ENCODE measurements at places on chromosomes 16 and 17.
A peak's percentile ranks its signal among the peaks of the same experiment; 100 is the strongest.

GRCh38 chr17:81701288-81702071, 1.7 kb upstream of the MRPL12 start:
- DNase-seq = no peak

GRCh38 chr16:15552507-15552906, 90.4 kb downstream of the MARF1 start:
- no peak for DNase-seq

DNA sequence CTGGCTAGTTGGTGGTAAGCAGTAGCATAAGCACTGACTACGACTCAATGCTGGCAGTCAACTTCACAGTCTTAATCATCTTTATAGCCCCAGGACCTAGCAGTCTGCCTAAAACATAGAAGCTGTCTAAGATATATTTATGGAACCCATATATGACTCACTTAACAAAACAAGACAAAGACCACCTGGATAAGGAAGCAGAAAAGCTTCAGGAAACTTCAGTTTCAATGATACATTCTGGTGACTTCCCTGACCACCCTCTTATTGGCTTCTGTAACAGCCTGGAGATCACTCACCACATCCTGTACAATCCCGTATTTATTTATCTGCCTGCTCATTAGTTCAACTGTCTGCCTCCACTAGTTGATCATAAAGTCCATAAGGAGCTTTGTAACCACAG, 95.5 kb downstream of the PMP22 start:
- peak; percentile 95 for DNase-seq

GRCh38 chr16:81567987-81568748, 123.6 kb downstream of the CMIP start:
- peak; percentile 77 for DNase-seq
